ENCODE measurements at places on chromosomes 11 and 22.

DNA sequence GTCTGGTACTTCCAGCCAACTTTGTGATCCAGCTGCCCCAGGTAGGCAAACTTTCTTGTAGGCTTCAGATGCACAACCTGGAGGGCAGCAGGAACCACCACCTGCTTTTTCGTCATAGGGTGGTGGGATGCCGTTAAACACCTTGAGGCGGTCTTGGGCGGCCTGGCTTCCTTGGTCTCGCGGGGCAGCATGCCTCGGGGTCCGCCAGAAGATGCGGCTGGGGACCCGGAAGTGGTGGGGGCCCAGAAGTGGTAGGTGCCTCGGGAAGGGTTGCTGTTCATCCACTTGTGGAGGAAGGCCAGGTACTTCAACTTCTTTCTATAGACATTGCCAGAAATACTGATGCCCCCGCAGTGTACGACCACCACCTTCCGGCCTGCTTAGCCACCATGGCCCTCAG, 13.3 kb downstream of the DUSP18 start:
- DNase-seq, result no peak

DNA sequence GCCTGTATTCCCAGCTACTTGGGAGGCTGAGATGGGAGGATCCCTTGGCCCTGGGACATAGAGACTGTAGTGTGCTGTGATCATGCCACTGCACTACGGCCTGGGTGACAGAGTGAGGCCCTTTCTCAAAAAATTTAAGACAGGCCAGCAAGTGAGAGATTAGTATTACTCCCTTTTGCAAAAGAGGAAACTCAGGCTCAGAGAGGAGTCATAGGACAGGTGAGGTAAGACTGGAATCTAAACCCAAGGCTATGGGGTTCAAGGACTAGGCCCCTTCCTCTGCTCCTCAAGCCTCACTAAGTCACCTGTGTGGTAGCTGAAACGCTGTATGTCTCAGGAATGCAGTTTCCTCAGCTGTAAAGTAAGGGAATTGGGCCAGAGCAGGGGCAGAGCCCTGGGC, 1.6 kb upstream of the P2RY2 start:
- no peak for DNase-seq

GRCh38 chr11:68353669-68354068, 41.3 kb downstream of the LRP5 start:
- DNase-seq, result no peak

DNA sequence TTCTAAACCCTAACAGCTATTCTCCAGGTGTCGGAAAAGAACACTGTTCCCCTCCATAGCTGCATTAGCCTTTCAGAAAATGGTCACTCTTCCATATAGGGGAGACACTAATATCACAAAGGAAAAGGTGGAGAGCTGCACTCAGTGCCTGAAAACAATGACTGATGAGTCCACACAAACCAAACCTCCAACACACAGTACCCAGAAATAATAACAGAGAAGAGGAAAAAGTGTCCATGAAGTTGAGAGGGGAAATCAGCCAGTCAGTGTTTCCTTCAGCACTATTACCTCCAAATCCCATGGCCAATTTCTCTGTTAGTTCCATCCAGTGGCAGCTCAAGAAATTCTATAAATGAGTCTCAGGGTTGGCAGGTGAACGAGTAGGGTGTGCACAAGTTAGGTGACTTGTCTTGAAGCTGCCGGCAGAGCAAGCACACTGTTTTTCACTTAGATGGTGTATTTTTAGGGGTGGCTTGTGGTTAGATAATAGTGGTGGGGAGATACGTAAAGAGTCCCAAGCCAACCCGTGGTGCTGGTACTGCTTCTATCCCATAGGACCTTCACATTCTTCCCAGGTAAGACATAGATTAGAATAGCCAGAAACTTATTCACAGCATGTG, 84.5 kb upstream of the CHRM4 start:
- no peak for DNase-seq

DNA sequence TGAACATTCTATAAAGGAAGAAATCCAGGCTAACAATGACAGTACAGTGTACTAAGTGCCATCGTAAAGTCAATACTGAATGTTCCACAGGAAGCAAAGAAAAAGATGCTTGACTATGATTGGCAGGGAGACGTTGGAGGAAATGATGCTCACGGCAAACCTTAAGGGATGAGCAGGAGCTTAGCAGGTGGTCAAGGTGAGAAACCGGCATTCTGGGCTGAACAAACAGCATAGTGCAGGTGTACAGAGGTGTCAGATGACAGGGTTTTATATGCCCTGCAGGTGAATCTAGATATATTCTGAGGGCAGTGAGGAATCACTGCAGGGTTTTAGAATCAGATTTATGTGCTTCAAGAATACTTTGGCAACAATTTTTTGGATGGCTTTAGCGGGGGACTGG, 85.3 kb upstream of the HEPHL1 start:
- DNase-seq, result no peak

DNA sequence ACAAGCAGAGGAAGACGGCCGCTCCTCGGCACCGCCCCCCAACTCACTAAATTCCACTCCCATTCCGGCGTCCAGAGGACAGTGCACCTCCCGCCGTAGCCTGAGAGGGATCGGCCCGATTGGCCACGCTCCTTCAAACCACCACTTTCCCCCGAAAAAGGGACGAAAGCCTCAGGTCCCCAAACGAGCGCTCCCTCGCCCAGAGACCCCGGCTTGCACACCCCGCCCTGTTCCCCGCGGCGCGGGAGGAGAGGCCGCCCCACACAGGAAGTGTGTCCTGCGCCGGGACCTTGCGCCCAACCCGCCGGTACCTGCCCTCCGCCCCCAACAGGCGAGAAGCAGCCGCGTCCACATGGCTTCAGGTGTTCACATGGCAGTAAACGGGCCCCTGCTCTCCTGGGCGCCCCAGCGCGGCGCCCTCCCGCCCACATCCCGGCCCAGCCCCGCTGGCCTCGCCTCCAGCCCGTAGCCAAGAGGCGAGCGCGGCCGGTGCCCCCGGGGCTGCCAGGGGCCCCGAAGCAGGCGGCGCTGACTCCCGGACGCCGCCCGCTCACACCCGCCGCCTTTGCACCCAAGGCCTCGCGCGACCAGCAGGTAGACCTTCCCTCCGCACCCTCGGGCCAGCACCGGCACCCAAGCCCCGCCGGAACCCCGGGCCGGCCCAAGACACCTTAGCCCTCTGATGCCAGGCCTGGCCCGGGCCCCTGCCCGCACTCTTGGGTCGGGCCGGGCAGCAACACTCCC, 849 bp downstream of the TCF20 start:
- peak; percentile 5 for DNase-seq

DNA sequence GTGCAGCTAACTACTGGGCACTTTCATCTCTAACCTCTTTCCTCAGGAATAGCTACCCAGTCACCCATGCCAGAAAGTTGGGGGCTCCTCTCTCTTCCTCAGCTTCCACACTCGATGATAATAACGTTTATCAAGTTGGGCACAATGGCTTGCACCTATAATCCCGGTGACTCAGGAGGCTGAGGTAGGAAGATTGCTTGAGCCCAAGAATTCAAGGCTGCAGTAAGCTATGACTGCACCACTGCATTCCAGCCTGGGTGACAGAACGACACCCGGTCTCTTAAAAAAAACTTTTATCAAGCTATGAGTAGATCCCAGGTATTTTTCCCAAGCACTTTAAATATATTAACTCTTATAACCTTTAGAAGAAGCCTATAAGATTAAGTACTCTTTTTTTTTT, 2.0 kb downstream of the SF3A1 start:
- no peak for DNase-seq

- DNase-seq, result no peak
These were observed 6.2 kb downstream of the LRRC74B start for GRCh38 chr22:21051831-21052400.

GRCh38 chr11:38582756-38583155, 1984.7 kb upstream of the RAG2 start:
- DNase-seq, result no peak

DNA sequence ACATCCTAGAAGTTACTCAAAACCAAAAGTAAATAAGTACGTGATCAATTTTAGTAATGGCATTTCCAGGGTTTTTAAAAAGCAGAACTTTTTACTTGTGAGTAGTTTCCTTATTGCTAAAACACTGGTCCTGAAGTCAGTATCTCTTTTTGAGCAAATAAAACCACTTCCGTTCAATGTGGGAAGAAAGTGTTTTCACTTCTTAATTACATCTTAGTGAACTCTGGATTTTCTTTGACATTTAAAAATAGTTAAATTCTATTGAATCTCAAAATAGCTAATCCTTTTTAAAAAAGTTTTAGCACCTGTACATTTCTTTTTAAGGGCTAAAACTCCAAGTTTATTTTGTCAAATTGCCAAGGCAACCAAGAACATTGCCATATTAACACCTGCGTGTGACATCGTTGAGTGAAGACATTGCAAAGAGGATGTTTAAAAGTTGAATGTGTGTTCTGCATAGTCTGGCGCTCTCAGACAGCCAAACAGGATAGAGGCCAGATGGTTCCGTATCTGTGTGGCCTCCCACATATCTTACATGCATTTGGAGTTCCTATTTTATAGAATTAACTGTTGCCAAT, 17.2 kb upstream of the OR5B21 start:
- DNase-seq, result peak; percentile 59

- DNase-seq, result no peak
These were observed 818.2 kb downstream of the BRD1 start for GRCh38 chr22:49009359-49010063.

- no peak for DNase-seq
These were observed 73.4 kb upstream of the TTC12 start for GRCh38 chr11:113240790-113241635.

DNA sequence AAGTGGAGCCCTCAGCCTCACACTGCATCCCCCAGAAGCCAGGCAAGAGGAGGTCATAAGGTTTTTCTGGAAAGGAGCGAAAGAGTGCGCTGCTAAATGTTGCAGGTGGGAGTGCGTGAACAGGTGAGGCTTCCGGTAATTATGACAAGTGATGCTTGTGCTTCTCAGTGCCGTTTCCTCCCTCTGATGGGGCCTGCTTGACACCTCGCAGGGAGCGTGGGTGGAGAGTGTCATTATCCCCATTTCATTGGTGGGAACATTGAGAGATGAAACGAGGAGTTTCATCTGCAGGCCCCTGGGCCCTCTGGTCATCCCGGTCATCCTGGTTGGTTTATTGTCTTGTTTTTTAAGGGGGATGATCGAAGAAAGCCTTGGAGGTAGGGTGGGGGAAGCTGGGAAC, 57.5 kb downstream of the BCR start:
- DNase-seq, result no peak

DNA sequence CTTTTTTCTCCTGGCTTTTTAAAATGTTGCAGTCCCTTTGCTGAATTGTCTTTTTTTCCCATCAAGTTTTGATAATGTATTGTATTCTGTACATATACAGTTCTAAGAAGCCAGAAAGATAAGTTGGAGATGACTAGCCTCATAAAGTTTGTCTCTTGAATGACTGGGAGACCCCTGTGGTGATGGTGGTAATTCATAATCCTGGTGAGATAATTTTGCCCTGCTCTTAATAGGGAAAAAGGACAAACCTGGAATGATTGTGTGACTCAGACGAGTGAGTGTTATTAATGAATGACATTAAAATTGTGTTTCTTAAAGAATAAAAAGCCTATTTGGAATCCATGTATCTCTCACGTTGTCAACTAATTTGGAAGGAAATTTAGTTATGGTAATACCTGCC, 1.2 kb downstream of the HIKESHI start:
- no peak for DNase-seq

DNA sequence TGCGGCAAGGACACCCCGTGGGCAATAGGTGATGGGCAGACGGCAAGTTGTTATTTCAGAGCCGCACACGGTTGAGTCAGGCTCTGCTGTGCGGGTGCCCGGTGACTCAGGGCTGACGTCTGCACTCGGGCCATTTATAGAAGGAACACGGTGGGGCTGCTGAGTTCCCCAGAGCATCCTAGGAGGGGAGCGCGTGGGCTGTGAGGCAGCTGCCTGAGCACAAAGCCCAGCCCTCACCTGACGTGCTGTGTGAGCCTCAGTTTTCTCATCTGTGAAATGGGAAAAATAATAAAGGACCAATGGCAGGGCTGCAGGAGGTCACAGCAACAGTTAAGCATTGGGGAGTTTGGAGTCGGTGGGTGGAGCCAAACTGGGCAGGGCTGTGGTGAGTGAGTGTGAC, 11.3 kb upstream of the RHOD start:
- no peak for DNase-seq

- no peak for DNase-seq
These were observed 2.3 kb downstream of the IL2RB start for GRCh38 chr22:37147186-37147990.

DNA sequence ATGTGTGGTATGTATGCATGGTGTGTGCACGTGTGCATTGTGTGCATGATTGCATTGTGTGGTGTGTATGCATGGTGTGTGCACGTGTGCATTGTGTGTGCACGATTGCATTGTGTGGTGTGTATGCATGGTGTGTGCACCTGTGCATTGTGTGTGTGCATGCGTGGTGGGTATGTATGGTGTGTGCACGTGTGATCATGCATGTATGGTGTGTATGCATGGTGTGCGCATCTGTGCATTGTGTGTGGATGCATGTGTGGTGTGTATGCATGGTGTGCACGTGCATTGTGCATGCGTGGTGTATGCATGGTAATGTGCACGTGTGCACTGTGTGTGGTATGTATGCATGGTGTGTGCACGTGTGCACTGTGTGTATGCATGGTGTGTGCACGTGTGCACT, 16.8 kb downstream of the ALG12 start:
- DNase-seq, result no peak

DNA sequence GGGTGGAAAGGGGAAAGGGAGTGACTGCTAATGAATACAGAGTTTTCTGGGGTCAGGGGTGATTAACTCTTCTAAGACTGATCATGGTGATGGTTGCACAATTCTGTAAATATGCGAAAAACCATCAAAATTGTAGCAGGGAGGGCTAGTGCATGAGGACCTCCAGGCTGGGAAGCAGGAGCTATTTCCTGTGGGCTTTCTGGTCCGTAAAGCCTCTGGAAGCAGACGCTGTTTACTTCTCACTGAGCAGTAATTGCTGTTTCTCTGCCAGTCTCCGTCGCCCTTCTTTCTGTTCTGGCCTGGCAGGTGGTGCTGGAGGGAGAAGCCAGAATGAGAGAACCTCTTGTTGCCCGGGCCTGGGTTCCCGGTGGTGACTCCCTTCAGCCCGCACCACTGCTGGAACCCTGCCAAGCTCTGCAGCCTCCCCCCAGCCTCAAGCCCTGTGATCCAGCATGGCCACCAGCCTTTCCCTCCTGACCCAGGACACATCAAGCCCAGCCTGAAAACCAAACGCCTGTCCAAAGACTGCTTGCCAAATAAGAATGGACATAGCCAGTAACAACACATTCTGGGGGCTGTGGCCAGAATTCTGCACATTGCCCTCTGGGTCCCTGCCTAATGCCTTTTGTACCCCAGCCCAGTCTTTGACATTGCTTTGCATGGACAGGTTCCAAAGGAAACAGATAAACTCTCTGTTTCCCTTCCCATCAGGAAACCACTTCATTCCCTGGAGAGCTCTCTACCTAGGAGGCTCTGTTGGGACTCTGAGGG, 201.0 kb upstream of the NAV2 start:
- no peak for DNase-seq

GRCh38 chr11:93838967-93839366, 11.5 kb downstream of the VSTM5 start:
- no peak for DNase-seq

DNA sequence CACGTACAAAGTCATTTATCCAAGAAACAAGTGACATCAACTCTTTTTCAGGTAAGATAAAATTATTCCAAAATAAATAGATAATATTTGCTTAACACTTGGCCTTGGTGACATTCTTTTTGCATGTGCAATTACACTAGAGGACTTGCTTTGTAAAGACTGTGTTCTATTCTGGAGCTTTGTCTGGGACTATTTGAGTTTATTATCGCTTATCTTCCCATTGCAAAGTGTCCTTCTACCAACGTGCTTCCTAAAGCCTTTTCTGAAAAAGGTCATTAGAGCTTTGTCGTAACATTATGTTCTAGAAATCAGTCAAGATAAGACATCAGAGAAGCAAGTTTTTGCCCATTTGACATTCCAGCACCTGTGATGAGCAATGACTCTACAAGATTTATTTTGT, 78.3 kb upstream of the MYO18B start:
- DNase-seq, result no peak
